Activated T-cell treated with anti-CD3 and anti-CD28 coated beads, Interleukin-2, amount 50 U/mL, for 48 hours (primary cell): ENCODE measurements at places on chromosomes 4 and X.

DNA sequence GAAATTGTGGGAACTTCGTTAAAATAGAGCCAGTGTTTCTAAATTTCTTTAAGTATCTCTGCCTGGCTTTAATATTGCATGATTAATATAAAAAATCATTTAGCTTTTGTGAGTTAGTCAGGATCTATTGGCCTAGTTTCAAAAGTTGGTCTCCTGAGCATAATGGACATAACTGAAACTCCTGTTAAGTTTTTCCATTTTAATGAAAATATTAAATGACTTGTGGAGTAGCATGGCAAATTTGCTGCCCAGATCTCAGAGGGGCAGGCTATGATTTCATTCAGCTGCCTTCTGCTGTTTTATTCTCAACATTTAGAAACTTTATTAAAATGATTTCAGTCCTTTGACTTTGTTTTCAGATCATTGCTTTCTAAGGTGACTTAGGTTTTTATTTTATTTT, 962.9 kb upstream of the GRID2 start:
- no peak for DNase-seq

DNA sequence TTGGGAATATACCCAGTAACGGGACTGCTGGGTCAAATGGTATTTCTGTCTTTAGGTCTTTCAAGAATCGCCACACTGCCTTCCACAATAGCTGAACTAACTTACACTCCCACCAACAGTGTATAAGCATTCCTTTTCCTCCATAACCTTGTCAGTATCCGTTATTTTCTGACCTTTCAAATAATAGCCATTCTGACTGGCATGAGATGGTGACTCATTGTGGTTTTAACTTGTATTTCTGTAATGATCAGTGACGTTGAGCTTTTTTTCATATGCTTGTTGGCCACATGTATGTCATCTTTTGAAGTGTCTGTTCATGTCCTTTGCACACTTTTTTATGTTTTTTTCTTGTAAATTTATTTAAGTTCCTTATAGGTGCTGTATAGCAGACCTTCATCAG, 81.2 kb downstream of the ADAM29 start:
- no peak for DNase-seq

GRCh38 chr4:168059251-168059650, 33.1 kb upstream of the ANXA10 start:
- DNase-seq = no peak

DNA sequence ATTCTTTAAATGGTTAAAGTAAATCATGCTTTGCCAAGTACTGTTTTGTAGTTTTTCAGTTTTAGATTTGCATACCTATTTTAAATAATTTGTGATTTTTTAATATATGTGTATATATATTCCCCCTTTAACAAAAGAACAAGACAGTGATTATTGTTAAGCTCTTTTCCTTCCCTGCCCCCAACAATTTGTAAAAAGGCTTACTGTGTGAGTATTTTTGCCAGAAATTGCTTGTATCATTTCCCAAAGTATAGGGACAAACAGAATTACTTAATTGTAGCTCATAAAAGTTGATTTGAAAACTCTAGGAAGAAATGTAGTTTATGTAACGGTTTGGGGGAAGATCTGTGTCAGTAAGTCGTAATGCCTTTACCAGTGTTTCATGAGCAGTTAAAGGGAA, 19.0 kb downstream of the CPEB2 start:
- DNase-seq = no peak

DNA sequence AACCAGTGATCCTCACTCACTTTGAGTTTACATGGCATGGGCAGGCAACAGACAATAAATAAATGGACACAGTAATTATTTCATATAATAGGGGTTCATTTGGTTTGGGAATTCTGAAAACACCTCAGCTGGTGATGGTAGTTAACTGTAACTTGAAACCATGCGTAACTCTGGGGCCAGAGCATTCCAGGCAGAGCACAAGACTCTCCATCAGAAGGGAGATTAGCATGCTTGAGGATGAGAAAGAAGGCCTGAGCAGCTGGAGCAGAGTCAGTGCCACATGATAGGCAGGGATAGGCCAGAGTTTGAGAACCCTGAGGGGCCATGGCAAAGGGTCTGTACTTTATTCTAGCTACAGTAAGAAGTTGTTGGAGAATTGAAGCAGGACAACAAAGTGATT, 56.3 kb upstream of the CXCL8 start:
- DNase-seq = no peak

GRCh38 chr4:146159384-146160058, 16.0 kb upstream of the LSM6 start:
- no peak for DNase-seq

DNA sequence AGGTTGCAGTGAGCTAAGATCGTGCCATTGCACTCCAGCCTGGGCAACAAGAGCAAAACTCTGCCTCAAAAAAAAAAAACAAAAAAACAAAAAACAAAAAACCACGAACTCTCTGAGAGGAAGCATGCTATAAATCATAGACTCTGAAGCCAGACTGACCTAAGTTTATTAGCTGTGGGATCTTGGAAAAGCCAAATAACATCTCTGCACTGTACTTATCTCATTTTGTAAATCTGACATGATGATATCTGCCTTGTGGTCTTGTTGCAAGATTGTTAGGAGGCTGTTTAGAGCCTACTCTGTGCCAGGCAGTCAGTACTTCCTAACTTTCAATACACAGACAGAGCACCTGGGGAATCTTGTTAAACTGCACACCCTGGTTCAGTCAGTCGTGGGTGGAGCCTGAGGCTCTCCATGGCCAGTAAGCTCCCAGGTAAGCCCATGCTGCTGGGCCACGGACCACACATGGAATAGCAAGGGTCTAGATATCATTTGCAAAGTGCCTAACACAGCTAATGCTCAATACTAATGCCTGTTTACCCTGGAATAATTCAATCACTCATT, 107.6 kb upstream of the SMIM10 start:
- DNase-seq = no peak

- no peak for DNase-seq
Measured at GRCh38 chr4:128512767-128513322, 225.2 kb upstream of the PGRMC2 start.
